ENCODE measurements at places on chromosomes 16 and 17.

DNA sequence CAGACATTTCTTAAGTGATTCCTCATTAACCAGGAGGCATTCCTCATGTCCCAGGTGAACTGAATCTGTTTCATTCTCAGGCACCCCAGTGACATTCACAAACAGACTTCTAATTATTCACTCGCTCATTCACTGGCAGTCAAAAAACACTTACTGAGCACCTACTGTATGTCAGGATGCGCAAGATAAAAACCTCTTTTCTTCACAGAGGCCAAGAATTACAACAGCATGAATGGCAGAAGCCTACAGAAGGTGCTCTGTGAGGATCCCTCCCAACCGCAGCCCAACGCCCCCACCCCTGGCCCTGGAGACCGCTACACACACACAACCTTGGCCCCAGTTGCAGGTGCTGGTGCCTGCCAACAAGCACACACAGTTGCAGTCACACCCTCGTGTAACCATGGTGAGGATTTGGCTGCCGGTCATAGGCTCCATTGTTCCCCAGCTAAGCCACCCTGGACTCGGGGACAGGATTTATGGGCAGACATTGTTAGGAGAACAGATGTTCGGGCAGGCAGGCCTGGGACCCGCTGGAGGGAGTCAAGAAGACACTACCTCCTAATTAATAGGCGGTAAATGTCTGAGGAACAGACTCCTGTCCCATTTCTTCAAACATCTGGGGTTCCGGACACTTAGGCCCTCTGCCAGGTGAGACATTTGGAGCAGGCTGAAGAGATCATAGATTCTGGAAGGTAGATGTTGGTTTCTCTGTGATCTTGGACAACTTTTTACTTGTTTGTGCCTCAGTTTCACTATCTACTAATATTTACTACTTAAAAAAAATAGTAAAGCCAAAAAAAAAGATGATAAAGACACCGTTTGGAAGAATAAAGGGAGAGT lies 43.2 kb downstream of the CUEDC1 start:
- DNase-seq, result no peak

GRCh38 chr17:40192961-40193360 lies 15.7 kb downstream of the RAPGEFL1 start:
- DNase-seq, result no peak

DNA sequence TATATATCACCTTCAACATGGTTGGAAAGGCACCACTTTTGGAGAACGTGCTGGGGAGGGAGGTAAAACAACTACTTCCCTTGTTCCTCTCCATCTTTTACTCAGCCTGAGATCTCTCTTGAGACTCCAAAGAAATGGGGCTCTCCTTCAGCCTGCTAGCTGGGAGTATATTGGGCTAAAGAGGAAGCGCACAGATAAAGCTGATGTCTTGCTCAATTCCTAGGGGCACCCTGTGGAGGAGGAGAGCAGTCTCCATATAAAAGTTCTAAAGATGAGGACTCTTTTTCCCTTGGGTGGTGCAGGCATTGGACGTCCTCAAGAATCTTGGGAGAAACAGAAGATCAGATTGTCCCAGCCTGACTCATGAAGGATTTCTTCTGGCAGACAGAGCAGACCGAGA lies 4.6 kb upstream of the ETV4 start:
- no peak for DNase-seq

DNA sequence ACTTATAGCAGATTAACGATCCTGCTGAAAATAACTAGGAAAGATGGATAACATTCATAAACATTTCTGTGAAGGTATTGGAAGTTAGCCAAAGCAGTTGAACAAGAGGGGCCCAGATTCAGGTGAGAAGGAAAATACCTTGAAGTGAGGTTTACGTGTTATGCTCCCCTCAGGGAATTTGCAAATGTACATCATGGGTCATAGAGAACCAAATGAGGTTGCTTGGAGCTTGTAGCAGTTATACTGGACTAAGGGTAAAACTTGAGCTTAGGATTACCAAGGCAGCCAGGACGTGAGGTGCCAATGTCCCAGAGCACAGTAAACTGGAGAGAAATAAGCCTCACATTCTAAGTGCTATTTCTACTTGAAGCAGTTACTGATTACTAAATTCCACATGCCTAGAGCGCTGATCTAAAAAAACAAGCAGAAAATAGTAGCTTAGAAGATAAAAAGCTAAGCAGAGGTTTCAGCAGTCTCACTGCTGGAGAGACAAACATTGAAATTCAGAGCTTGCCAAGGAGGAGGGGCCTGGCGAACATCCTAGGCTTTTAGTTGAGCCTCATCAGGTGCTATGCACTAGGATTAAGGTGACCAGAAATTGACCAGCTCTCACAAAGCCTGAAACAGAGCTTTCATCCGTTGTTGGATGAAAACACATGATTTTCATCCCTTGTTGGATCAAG lies 136.7 kb upstream of the FAM20A start:
- no peak for DNase-seq

GRCh38 chr16:85990861-85991301 lies 91.9 kb downstream of the IRF8 start:
- DNase-seq, result no peak

DNA sequence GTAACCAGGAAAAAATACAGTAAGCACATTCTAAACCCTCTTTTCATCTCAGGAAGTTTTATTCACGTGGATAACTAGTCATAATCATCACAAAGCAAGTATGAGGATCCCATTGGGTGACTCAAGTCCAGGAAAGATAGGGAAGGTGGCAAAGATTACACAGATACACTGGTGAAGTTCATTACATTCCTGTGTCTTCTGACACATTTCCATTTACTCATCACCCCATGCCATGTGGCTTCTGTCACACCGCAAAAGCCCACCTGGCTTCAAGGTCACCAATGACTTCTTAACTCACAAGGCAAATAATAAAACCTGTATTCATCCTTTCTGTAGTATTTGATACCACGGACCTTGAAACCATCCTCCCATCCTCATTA lies 17.0 kb downstream of the HS3ST3A1 start:
- no peak for DNase-seq

DNA sequence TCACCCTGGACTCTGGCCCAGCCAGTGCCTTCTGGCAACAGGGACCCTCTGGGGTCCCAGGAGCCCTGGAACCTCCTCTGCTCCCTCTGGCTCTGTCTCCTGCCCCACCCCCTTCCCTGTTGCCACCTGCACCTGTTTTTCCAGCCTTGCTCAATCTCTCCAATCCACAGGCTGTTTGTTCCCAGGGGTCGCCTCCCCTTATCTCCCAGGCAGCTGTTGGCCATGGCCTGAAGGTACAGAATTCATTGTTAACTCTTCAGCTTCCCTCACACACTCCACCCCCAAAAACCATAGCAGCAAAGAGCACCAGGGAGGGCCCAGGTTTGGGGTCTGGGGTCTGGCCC lies 39.3 kb upstream of the TOB1 start:
- no peak for DNase-seq

- no peak for DNase-seq
Measured at GRCh38 chr17:58411408-58411894, 5.9 kb downstream of the RNF43 start.

- DNase-seq, result peak; percentile 51
Measured at GRCh38 chr17:35087731-35088355, 24.3 kb upstream of the RFFL start.

DNA sequence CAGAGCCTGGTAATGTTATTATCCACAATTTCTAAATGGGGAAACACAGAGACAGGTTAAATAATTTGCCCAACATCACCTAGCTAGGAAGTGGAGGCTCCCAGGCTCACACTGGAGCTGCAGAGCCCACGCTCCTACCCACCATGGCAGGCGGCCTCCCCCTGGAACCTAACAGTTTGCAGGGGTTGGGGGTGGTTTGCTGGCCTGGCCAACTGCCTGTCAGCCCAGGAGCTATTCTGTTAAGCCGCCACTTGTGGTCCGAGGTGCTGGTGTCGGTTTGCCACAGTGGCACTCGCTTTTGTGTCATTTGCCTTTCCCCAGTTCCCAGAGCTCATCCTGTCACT lies 3.6 kb downstream of the PRCD start:
- no peak for DNase-seq

GRCh38 chr16:20099375-20099774 lies 25.7 kb upstream of the GPR139 start:
- no peak for DNase-seq

- DNase-seq, result no peak
Measured at GRCh38 chr17:10369239-10369638, 3.6 kb downstream of the MYH13 start.

DNA sequence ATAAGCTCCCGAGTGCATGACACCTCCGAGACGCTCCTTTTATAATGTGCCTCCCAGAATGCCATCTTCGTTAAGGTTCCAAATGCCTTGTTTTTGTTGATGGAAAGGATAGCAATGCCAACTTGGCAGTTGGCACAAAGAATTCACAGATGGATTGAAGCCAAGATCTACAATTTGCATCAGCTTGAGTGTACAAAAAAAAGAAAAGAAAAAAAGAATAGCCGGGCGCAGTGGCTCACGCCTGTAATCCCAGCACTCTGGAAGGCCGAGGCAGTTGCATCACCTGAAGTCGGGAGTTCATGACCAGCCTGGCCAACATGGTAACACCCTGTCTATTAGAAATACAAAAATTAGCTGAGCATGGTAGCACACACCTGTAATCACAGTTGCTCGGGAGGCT lies 7.6 kb downstream of the TBC1D16 start:
- no peak for DNase-seq

GRCh38 chr17:71593078-71593477 lies 527.7 kb upstream of the SOX9 start:
- DNase-seq, result no peak

DNA sequence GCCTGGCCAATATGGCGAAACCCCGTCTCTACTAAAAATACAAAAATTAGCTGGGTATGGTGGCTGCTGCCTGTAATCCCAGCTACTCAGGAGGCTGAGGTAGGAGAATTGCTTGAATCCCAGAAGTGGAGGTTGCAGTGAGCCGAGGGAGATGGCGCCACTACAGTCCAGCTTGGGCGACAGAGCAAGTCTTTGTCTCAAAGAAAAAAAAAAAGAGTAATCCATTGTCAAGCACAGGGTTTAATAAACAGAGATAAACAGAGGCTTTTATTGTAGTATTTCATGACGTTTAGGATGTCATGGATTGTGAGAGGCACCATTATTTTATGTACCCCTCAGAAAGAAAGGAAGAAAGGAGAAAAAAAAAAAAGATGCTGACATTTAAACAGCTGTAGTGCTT lies 75.2 kb upstream of the RNU2-1 start:
- no peak for DNase-seq

GRCh38 chr17:29069526-29070041 lies 26.6 kb downstream of the PIPOX start:
- no peak for DNase-seq

DNA sequence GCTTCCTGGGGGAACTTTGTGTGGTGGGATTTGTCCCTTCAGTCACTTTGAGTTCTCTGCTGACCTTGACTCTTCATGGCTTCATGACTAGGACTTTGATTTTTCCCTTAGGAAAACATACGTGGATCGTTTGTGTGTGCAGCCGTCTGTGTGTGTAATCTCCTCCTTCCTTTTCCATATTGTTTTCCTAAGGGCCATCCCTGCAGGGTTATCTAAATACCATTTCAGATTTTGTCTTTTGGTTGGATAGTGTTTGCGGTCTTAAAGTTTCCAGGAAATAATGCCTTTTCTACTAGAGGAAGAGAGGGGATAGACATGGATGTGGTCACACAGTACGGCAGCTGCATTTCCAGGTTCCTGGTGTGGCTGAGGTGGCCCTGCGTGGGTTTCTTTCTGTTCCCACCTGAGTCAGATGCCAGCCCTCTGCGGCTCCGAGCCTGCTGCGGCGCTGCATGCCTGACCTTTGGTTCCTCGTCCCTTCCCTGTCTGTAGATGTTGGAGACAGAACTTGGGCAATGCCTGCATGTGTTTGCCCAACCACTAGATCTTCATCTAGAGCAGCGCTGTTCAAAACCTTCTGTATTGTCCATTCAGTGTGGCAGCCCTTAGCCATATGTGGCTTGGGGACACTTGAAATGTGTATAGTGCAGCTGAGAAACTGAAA lies 72.0 kb upstream of the LGALS9 start:
- DNase-seq, result no peak

- no peak for DNase-seq
Measured at GRCh38 chr16:63192980-63193379, 1156.7 kb upstream of the CDH8 start.

- DNase-seq, result no peak
Measured at GRCh38 chr17:33639103-33639880, 346.2 kb upstream of the ASIC2 start.

DNA sequence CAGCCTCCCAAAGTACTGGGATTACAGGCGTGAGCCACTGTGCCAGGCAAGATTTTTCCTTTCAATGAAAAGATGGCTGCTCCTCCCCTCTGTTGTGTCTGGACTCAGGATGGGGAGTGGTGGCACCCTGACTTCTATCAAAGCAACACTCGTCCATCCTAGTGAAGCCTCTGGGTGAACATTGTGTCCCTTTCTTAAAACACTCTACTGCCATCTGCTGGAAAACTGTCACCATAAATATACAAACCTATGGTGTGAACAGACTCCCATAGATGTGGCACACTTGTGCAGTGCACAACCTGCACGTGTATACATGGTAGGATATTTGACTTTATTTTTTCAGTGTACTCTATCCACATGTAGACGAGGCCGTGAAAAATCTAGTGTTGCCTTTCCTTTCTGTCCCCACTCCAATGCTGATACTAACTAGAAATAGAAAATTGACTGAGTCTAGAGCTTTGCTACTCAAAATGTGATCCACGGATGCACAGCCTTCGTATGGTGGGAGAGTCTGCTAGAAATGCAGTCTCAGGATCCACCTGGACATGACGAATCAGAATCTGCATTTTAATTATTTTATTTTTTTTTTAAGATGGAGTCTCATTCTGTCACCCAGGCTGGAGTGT lies 55.9 kb upstream of the PLCG2 start:
- DNase-seq, result peak; percentile 72

GRCh38 chr16:58013201-58013956 lies 12.2 kb downstream of the USB1 start:
- DNase-seq, result no peak

- DNase-seq, result no peak
Measured at GRCh38 chr16:76035689-76036088, 241.5 kb upstream of the CNTNAP4 start.

DNA sequence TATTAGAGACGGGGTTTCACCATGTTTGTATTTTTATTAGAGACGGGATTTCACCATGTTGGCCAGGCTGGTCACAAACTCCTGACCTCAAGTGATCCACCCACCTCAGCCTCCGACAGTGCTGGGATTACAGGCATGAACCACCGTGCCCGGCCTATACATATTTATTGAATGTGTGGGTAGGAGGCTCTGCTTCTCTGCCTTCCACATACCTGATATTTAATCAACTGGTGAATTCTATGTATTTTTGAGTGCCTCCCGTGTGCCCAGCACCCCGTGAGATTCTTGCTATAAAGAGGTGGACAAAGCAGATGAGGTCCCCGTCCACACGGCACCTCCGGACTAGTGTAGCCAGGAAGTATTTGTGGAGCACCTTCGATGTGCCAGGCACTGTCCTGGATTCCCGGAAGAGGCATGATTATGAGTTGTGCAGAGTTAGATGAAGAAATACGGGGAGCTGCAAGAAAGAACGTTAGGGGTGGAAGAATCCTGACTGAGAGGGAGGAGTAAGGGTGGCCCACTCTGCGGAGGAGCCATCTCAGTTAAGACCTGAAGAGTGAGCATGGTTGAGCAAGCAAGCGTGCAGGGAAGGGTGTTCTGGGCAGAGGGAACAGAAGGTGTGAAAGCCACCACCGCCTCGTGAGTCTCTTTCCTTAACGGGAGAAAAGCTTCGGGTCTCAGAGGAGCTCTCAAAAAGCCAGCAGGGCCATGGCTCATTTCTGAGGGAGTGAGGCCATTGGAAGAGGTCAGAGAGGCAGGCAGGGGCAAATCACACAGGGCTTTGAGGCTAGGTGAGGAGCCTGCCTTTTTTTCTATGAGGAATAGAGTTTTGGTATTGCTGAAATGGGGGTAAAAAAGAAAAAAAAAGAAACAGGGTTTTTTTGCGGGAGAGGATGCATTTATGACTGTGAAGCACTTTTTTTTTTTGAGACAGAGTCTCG lies 21.2 kb downstream of the CRISPLD2 start:
- DNase-seq, result no peak

All from activated CD8-positive, alpha-beta T cell treated with anti-CD3 and anti-CD28 coated beads, Interleukin-2, amount 10 ng/mL, durations not matched to agents 7 days and 5 days (primary cell).